Stimulated activated CD4-positive, alpha-beta T cell treated with anti-CD3 and anti-CD28 coated beads, Interleukin-15, amount 100 ng/mL, for 48 hours (primary cell): ENCODE measurements at places on chromosomes 5 and 9.

DNA sequence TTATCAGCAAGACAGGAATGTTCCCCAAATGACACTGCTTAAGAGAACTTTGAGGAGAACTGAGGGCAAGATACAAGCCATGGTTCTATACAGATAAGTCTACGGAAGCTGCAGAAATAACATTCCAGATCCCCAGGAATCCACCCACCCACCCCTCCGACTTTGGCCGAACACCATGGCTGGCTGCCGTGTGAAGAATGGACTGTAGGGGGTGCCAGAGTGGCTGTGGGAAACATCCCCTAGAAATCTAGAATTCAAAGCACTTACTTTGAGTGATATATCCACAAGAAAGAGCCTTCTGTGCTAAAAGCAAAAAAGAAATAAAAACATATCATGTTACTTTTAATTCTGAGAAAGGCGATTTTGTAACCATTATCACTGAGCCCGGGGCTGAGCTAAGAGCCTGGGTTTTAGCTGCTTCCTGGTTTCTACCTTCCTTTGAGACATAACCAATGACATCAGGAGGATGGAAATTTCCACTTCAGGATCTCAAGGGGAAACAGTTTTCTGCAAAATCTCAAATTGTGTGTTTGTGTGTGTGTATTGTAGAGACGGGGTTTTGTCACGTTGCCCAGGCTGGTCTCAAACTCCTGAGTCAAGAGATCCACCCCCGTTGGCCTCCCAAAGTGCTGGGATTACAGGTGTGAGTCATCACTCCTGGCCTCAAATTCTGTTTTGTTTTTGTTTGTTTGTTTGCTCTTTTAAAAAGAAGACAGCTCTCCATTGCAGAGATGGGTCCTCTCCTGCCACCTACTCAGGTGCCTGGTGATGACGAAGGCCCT, 36.4 kb downstream of the GGTA1 start:
- DNase-seq, result no peak

GRCh38 chr9:76426807-76427419, 32.1 kb upstream of the GCNT1 start:
- no peak for DNase-seq

- no peak for DNase-seq
Measured at GRCh38 chr9:129964901-129965734, 77.9 kb downstream of the FNBP1 start.

- no peak for DNase-seq
Measured at GRCh38 chr9:16830806-16831205, 39.7 kb downstream of the BNC2 start.

DNA sequence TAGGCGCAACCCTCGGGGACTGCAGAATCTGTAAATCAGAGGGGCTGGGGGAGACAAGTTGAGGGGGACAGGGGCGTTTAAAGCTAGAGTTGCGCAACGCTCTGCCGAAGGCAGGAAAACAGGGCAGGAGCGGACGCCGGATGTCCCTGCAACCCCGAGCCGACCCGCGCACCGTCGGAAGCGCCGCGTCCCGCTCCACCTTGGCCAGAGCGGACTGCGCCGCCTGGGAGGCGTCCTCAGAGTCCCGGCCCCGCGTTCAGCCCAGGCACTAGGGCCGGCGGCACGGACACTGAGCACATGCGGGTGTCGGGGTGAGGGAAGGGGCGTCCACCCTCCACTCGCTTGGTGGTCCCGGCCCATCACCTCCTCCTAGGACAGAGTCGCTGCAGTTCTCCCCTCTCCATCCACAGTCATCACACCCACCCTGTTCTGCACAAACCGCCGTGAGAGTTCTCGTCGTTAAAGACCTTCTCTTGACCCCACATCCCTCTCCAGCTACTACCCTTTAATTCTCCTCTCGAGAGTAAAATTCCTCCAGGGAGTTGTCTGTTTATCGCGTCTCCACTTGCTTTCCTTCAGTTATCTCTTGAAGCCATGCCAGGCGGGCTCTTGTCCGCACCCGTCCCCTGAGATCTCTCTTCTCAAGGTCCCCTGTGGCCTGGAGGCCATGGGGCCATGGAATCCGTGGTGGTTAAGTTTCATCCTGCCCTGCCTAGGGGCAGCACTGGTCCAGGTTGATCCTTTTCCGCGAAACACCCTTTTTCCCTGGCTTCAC, 796 bp upstream of the PDLIM7 start:
- no peak for DNase-seq

GRCh38 chr5:34045023-34045422, 2.0 kb upstream of the C1QTNF3 start:
- DNase-seq, result no peak

DNA sequence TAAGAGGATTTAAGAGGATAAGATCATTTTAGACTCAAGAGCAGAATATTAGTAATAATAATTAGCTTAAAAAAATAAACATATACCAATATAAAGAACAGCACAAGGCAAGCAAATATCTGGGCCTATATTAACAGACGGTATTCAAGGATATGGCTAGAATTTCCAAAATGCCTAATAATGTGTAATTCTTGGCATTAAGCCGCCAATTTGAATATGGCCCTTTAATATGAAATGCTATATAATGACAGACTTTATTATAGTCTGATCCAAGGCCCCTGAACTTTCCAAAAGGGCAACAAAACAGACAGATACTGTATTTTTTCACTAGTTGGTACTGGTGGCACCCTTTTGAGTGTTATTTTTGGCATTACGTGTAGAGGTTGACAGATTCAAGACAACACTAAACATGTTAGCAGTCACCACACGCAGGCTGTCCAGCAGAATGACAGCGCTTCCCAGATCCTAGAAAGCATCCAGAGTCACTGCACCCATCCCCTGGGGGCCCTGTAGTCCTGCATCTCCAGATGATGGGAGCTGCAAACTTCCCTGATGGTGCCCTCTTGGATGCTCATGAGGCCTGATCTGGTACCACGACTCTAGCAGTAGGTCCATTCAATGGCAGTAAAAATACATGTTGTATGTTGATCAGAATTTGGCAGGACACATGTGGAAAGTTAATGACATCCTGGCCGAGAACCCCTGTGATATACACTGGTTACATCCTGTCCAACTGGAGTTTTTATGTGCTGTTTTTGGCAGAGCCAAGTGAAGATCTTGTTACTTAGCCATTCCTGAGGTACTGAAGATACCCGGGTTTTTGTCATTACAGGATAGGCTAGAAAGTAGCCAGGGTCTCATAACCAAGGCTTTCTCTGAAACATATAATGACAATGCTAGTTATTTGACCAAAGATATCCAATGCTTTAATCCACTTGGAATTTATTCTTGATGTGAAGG, 1.7 kb upstream of the ABL1 start:
- DNase-seq, result no peak
